Stimulated activated CD8-positive, alpha-beta memory T cell treated with anti-CD3 and anti-CD28 coated beads, Interleukin-15, amount 100 ng/mL, for 48 hours (primary cell): ENCODE measurements at places on chromosomes 2 and 18.

GRCh38 chr18:44214396-44214795 lies 466.3 kb upstream of the SETBP1 start:
- DNase-seq, result no peak

DNA sequence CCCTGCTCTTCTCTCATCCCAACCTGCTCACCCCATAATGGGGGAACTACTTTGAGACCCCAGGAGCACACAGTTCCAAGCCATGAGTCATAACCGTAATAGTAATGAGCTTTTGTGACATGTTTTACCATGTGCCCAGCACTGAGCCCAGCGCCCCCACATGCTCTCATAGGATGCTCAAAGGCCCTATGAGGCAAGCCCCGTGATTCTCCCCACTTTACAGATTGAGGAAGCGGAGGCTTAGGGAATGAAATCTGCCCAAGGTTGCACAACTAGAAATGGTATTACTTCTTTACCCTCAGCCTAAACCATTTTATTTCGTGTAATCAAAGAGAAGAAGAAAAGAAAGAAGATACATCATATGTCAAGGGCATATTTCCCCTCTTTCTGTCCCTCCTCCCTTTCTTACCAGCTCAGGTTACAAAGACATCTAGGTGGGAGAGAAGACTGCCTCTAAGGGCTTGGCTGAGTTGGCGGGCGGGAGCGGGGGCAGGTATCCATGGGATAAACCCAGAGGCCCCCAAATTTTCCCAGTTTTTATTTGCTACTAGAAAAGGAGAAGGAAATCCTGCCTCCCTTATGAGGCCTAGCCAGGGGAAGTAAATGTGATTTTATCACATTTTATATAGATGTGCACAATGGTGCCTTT lies 24.2 kb downstream of the BCL11A start:
- DNase-seq, result no peak

- DNase-seq, result no peak
Measured at GRCh38 chr18:9905401-9905922, 8.4 kb upstream of the VAPA start.

DNA sequence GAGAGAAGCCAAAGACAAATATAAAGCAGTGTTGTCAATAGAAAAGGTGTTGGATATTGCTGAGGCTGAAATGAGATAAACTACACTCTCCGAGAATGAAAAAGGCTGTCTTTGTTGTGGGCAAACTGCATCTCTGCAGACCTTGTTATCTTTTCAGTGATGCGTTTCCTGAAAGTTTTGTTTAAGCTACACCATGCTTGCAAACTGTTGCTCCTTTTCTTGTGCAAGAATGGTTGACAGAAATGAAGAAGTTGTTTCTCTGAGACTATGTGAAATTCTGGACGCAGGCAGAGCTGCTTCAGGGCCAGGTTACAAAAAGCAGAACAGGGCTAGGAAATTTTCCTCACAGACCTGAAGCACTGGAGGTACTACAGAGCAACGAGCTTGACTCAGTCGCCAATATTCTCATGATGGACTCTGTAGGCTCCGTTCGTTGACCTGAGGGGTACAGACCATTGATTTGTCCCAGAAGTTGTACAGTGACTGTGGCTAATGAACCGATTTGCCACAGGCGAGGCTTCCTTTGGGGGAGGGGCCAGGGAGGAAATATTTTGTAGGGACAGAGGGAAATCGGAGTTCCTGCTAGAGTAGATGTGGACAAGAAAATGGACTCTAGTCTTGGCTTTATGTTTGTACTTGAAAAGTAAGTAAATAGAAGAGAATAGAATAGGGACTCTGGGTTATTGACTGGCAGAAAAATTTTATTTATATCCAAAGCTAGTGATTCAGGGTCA lies 3.5 kb upstream of the ATL2 start:
- no peak for DNase-seq

- no peak for DNase-seq
Measured at GRCh38 chr2:225486236-225486635, 86.7 kb downstream of the NYAP2 start.

DNA sequence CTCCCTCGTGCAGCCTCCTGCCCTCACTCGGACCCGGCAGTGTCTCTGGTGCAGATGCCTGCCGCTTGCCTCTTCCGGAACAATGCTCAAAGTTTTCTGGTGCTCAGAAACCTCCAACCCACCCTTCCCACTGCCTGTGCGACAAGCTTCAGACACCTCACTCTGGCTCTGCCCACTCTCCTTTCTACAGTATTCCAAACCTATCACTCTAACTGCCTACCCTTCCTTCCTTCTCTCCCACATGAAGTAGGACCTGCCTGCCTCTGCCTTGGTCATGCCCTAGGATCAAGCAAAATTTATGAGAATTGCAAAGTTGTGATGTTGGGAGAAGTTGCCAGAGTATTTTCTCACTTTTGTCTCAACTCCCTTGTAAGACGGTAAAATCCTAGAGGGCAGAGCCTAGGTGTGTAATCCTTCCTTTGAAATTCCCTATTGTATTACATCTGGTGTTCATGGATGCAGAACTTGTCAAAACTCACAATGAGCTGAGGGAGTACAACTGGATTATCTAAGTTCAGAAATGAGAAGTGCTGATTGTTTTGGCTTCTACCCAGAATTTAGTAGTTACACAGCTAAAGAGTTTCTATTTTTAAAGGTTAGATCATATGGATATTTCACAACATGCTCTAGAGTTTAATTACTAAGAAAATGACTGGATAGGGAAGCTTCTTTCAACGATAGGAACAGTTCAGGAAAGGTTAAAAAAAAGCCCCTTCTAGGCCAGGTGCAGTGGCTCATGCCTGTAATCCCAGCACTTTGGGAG lies 7.2 kb downstream of the NPC1 start:
- DNase-seq, result no peak

DNA sequence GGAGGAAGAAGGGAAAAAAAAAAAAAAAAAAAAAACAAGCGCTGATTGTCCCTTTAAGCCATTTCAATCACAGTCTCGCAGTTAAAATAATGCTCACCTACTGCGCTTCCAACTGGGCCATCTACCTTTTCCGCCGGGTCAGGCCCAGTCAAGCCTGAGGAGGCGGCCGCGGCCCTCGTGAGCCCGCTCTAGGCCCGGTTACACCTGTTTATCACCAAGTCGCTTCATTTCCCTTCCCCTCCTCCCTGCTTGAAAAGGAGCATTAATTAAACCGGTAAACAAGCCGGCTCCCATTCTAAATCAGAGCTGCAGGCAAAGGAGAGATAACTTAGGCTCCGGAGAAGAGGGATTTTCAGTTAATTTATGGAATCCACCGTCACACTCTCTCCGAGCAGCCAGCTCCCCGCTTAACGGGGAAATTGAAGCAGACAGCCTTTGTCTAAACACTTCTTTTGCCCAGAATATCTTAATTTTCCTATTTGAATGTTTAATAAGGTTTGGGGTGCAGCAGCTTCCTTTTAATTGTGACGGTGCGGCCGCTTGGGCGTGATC lies 140.1 kb upstream of the SIX3 start:
- DNase-seq, result no peak

DNA sequence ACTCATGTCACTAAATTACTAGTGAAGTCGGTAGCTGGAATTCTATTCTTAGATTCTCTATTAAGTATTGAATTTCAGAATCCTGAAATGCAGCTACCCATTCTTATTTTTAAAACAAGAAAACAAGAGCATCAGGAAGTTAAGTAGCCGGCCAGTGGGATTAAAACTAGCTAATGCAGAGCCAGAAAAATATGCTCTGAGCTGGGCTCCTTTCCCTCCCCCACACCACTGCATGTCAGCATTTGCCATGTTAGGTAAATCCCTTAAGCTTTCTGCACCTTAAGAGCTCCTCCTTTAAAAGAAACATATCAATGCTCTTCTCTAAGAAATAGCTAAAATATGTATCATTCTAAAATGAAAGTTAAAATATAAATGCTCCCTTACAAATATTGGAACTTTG lies 72.2 kb upstream of the MFF start:
- no peak for DNase-seq

DNA sequence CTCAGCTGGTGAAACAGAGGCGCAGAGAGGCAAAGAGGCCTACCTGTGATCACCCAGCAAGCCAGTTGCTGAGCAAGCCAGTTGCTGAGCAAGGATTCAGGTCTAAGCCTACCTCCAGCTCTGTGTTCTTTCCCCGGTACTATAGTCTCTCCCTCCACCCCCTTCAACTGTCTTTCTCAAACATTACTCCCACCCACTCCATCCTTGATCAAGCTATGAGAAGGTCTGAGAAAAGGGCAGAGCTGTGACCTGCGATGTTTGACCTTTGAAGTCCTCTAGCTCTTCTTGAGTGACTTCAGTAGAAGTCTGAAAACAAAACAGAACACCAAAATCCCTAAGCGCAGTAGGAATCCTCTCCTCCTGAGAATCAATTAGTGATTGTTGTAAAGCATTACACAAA lies 665.2 kb upstream of the ID2 start:
- DNase-seq, result no peak

- DNase-seq, result no peak
Measured at GRCh38 chr2:220857368-220857767, 714.7 kb downstream of the EPHA4 start.

GRCh38 chr2:160555420-160556071 lies 61.9 kb upstream of the RBMS1 start:
- DNase-seq, result no peak

GRCh38 chr2:227335713-227336112 lies 10.7 kb downstream of the MFF start:
- no peak for DNase-seq

DNA sequence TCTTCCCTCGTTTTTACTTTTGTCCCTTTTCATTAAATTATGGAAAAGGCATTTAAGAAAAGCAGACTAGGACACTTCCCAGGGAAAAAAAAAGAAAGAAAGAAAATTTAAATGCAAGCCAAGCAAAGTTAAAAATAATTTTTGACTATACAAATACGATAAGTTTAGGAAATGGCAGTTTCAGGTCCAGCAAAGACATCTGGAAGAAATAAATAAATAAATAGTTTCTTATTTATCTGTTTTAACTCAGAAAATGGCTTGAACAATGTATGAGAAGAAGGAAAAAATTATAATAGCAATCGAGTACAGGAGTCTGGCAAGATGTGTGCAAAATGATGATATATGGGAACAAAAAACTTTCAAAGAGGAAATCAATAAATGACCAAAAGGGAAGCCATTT lies 114.6 kb upstream of the NCKAP5 start:
- DNase-seq, result no peak

DNA sequence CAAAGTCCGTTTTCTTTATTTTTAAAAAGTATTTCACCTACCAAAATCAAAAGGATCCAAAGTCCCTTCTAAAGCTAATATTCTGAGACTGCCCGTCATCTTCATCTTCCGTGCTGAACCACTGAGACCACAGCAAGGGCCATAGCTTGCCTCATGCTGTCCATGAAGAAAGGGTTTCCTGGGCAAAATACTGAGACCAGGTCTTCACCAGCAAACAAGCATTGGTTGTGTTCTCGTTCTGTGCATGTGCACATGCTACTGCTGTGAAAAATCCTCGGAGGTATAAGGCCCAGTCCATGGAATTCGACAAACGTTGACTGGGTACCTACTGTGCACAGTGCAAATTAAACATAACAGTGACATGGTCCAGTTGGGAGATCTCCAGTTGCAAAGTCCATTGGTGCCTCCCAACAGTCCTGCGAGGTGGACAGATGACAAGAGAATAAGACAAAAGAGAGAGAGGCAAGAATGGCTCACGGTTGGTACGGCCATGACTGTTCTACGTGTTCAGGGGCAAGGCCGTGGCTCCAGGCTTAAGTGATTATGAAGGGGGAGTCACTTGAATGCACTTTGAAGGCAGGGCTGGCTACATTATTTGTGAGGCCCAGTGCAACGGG lies 192.6 kb upstream of the GLI2 start:
- DNase-seq, result no peak
